IMR-90 (cell line): ENCODE measurements at places on chromosomes 12 and 14. TPM values are rescaled to one million over a fixed set of nuclear protein-coding genes. Genes with fewer than 3 reads are reported as not detected.

SRGAP1 gene
- polyA plus RNA-seq = 10.2 and 11.0 TPM in 2 replicates

NOS1 gene
- 0.09 TPM in 1 of 2 replicates, not detected in the other for polyA plus RNA-seq

MTA1 gene
- polyA plus RNA-seq = 61.6 and 74.5 TPM in 2 replicates

CDH24 gene
- 24.4 and 30.0 TPM in 2 replicates for polyA plus RNA-seq

RNASE3 gene
- polyA plus RNA-seq = not detected in 2 replicates

DNA sequence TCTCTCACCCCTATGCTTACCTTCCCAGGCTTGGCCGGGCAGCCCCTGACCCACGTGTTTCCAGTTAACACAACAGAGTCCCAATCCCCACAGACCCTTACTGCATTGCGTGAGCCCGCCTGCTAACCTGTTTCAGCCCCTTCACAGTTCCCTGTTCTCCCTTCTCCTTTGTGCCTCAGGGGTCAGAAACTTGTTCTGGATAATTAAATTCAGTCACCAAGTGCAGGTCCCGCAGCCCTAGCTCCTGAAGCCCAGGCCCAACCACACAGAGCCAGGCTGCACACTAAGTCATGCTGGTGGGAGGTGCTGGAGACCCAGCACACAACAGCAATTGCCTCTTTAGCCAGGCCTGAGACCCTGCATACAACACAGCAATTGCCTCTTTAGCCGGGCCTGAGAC lies 9.6 kb downstream of the ISM2 start:
- no peak for DNase-seq

DNA sequence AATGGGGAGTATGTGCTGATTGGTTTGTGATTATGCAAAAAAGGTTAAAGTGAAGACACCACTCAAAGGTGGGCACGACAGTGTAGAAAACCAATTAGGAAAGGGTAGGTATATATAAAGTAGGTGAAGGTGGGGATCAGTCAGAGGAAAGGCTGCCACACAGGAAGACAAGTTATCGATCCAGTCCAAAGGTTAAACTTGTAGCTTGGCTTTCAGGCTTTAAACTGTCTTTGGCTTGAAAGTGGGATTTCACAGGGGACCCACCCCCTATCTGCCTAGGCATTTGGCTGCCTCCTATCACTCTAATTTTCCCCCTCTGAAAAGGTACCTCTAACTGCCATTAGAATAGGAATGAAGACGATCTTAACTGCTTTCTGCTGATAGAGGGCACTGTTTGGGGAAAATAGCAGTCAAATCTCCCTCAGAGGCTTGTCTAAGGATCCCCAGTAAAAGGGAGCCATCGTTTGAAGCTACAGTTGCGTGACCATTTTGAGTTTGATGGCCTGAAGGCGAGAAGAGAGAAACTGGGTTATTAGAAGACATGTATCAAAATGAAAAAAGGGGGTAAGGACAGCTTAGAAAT lies 250.2 kb downstream of the GPHN start:
- DNase-seq = no peak

GRCh38 chr12:59972905-59973304 lies 377.1 kb downstream of the SLC16A7 start:
- peak; percentile 88 for DNase-seq

DNA sequence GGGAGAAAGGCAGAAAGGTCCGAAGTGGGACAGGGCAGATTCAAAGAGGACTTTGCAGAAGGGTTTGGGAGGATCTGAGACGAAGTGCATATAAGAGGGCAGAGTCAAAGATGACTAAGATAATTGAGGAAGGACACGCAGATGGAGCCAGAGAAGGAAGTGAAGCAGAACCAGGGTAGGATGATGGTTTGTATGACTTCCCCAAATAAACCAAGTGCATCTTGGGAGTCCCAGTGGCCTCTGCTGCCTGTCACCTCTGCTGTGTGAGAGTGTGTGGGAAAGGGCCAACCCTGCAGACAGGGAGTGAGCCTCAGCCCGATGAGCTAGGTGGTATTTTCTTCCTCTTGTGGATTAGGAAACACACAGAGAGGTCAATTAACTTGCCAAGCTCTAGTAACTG lies 36.8 kb downstream of the FLVCR2 start:
- no peak for DNase-seq

DNA sequence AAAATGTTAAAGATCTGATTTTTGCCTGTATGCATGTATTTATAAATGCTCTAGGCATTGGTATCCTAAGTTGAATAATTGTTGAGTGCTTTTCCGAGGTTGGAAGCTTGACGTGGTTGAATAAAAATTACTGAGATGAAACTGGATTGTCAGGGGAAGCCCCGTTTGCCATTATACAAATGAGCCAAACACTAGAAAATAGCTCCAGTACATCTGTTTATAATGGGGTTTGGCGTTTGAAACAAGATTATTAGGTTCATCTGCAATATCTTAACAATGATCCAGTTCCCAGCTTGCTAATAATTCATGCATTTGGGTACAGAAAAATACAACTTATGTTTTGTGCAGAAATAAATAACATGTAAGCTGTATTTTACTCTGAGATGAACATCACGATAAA lies 789.6 kb downstream of the GALC start:
- DNase-seq = no peak

DNA sequence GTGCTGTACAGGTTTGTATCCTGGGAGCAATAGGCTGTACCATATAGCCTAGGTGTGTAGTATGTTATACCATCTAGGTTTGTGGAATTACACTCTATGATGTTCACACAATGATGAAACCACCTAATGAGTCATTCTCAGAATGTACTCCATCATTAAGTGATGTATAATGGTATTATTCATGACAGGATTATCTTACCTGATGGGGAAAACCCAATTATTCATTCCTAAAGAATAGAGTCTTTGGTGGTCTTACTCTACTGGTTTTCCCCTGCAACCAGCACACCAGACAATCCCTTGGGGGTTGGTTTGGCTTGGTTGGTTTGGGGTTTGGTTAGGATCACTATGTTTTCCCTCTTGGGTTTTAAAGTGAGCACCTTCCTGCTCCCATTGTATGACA lies 12.6 kb upstream of the OR10P1 start:
- no peak for DNase-seq

DNA sequence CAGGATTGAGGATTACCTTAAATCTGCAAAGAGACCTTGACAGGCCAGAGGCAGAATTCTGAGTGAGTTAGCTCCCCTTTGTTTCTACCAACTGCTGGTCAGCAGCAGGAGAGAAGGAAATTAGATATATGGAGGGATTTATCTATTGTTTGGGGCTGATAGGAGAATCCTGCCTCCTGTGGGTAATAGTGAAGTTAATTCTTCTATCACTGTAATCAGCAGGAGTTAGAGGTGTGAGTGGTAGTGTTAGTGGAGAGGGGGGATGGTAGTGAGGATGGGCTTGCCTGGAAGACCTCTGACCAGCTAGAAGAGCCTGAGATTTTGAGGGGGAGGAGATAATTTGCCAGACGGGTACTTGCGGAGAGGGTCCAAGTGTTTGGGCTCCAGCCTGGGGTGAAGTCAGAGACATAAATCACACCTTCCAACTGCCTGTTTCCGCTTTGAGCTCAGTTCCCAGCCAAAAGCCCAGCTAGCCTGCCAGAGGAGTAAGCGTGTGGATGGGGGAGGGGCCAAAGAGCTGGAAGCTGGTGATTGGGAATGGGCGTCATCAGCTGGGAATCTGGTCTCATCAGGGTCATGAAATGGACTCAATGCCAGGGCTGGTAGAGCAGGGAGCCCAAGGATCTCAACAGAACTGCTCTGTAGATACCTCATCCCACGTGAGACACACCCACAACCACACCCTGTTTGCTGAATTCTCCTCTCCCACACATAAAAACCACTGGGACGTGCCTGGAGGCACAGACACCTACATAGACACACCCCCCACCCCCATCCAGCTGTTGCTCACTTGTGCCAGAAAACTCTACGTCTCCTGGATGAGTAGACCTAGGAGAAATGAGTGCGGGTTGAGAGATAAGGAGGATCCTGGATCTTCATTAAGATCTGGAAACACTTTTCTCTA lies 13.1 kb upstream of the ITGA5 start:
- DNase-seq = peak; percentile 80

DNA sequence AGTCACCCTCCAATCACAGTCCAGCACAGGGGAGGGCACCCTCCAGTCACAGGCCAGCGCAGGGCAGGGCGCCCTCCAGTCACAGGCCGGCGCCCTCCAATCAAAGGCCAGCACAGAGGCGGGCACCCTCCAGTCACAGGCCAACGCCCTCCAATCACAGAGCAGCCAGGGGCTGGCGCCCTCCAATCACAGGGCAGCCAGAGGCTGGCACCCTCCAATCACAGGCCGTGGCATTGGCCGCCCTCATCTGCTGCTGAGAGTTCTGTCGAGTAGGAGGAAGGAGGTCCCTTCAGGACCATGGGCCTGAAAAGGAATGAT lies 26.6 kb downstream of the DDX51 start:
- no peak for DNase-seq

DNA sequence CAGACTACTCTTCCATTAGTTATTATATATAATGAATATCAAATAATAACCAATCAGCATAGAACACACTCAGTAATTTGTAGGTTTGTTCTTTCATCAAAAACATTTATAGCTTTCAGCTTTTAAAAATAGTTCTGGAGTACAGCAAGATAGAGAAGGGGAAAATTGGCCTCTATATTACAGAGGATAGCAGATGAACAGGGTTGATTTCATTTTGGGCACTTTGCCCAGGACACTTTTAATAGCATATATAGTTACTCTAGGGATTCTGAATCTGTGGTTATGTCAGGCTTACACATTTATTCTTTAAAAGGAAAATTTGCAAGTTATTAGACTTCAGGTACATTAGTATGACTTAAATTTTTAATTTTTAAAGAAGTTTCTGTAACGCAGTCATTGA lies 52.6 kb downstream of the IFT81 start:
- peak; percentile 59 for DNase-seq

GRCh38 chr14:41051801-41052200 lies 554.9 kb upstream of the LRFN5 start:
- no peak for DNase-seq

DNA sequence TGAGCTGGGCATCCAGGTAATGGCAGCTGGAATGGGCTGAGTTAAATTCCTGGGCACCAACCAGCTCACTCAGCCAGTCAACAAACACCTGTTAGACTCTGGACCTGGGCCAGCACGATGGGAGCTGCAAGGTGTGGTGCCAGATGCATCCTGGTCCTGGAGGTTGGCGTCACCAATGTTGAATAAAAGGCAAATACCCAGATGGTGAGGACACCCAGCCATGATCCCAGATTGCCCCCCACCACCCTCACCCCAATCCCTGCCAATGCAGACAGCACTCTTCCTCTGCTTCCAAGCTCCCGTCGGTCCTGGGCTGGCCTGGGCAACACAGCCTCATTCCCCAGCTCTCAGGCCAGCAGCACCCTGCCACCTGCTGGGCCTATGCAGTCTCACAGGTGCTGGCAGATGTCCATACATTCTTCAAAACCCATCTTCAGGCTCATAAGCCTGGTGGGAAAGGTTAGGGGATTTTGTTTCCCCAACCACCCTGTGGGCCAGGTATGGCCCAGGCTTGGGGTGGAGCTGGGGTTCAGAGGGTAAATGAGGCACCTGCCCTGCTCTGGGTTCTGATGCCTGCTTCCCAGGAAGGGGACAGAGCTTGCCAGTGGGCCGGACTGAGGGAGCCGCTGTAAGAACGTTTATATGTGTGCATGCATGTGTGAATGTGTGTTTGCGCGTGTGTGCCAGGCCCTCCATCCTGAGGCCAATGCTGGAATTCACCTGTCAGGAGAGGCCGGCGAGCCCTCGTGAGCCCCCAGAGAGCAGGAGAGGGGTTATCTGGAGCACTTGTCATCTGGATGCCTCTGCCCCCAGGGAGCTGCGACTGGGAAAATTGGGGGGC lies 58.0 kb downstream of the LGMN start:
- DNase-seq = peak; percentile 59
